ENCODE measurements at places on chromosomes 2 and 18.

DNA sequence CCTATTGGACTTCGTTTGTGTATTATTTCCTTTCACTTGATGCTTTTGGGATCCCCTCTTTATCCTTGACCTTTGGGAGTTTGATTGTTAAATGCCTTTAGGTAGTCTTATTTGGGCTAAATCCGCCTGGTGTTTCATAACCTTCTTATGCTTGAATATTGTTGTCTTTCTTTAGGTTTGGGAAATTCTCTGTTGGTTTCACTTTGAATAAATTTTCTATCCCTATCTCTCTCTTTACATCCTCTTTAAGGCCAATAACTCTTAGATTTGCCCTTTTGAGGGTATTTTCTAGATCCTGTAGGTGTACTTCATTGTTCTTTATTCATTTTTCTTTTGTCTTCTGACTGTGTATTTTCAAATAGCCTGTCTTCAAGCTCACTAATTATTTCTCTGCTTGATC lies 354.7 kb downstream of the PARD3B start:
- no peak for DNase-seq

- DNase-seq: no peak
Measured at GRCh38 chr18:9711361-9712129, 3.4 kb downstream of the RAB31 start.

GRCh38 chr2:20541651-20542050 lies 94.8 kb downstream of the RHOB start:
- no peak for DNase-seq

GRCh38 chr2:176461809-176462670 lies 192.8 kb downstream of the MTX2 start:
- DNase-seq: no peak

DNA sequence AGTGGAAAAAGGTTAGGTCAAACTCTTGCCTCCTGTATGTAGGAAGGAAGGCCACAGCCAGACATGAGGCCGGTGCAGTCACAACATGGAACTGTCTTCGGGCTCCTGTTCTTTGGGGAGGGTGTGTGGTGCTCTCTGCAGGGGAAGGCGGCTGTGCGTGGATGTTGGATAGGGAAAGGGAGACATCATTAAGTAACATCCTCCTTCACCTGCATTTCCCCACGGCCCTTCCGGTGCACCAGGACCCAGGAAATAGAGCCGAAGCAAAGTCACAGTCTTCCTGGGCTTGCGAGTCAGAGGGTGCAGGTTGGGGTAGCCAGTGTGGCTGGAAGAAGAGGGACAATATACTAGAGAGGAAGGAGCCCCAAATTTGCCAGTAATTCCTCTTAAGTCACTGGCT lies 78.9 kb upstream of the SMAD7 start:
- no peak for DNase-seq

- no peak for DNase-seq
Measured at GRCh38 chr18:3084206-3084605, 71.3 kb upstream of the LPIN2 start.

DNA sequence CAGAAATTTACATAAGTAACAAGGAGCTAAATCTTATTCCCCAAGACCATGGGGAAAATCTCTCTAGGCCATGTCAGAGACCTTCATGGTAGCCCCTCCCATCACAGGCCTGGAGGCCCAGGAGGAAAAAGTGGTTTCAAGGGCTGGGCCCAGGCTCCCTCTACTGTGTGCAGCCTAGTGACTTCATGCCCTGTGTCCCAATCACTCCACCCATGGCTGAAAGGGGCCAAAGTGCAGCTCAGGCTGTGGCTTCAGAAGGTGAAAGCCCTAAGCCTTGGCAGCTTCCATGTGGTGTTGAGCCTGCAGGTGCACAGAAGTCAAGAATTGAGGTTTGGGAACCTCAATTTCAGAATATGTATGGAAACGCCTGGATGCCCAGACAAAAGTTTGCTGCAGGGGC lies 1612.7 kb upstream of the SLC39A10 start:
- no peak for DNase-seq

GRCh38 chr2:175233135-175233719 lies 51.7 kb upstream of the ATP5MC3 start:
- no peak for DNase-seq

GRCh38 chr2:54626884-54627283 lies 96.6 kb upstream of the EML6 start:
- DNase-seq: no peak

- DNase-seq: no peak
Measured at GRCh38 chr2:28448793-28449100, 47.1 kb upstream of the PLB1 start.

DNA sequence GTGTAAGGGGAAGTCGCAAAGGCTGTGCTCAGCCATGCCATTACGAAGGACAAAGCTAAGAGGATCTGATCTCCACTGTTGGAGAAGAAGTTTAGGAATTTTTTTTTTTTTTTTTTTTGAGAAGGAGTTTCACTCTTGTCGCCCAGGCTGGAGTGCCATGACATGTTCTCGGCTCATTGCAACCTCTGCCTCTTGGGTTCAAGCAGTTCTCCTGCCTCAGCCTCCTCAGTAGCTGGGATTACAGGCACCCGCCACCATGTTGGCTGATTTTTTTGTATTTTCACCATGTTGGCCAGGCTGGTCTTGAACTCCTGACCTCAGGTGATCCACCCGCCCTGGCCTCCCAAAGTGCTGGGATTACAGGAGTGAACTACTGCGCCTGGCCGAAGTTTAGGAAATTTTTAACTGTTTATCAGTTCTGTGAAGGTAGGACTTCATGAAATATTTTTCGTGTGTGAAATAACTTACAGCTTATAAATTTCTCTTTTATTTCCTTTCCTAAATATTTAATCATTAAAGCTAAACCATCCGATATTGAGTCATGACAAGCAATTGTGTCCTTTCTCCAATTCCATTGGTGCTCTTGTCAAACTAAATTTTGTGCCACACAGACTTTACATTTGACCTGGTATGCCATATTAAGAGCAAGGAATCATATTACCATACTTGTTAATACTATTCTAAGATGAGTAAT lies 22.2 kb downstream of the DDX1 start:
- DNase-seq: no peak

GRCh38 chr18:76233876-76234675 lies 261.0 kb downstream of the ZNF516 start:
- no peak for DNase-seq

GRCh38 chr2:165594231-165594934 lies 124.9 kb downstream of the CSRNP3 start:
- no peak for DNase-seq

DNA sequence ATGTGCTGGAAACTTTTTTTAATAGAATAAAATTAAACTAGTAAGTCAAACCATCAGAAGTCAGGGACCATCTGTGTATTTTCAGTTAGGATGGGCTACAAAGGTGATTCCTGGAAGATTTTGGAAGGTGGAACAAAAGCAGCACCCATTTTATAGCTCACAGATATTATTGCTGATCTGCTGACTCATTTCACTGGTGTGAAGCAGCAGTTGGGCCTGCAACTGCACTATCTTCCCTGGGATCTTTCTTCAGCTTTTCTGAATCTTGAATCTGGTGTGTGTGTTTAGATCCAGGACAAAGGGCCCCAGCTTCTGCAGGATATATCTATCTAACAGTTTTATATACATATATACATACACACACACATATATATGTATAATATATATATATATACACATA lies 35.6 kb upstream of the BCL11A start:
- DNase-seq: no peak

- DNase-seq: no peak
Measured at GRCh38 chr2:178946494-178946893, 103.4 kb downstream of the CCDC141 start.

DNA sequence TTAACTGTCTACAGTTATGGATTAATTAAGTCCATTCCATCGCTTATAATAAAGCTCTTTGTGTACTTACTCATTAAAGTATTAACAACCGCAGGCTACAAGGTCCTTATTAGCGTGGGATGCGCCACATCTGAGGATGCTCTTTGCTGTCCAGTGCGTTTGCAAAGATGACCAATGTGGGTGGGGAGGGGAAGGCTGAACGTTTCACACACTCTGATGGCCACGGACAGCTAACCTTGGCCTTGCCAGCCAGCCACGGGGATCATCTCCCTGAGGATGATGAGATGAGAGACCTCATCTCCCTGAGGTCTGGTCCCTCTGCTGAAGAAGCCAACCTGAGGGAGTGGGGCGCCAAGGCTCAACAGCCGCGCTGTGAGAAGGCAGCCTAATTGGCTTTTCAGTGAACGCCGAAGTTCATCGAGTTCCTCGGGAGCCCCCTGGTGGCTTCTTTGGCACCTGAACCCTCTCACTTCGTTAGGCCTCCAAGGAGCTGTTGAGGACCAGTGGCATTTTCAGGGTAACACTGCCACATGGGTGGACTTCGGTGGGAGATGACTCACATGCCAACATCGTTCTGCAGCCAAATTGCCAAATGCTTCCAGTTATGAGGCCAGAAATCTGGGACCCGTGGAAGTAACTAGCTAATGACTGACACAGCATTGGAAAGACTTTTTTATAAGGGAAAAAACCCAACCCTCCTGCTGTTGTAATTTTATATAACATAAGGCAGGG lies 69.3 kb upstream of the SEC11C start:
- DNase-seq: peak; percentile 63

- DNase-seq: no peak
Measured at GRCh38 chr2:51795248-51795888, 763.4 kb upstream of the NRXN1 start.

GRCh38 chr2:8418721-8419120 lies 263.1 kb upstream of the ID2 start:
- DNase-seq: no peak

- no peak for DNase-seq
Measured at GRCh38 chr2:64311191-64311910, 142.6 kb upstream of the LGALSL start.

- no peak for DNase-seq
Measured at GRCh38 chr2:214050731-214051130, 360.1 kb upstream of the VWC2L start.

GRCh38 chr18:9792565-9793245 lies 84.6 kb downstream of the RAB31 start:
- no peak for DNase-seq

GRCh38 chr2:151033271-151034248 lies 228.1 kb downstream of the RBM43 start:
- no peak for DNase-seq

DNA sequence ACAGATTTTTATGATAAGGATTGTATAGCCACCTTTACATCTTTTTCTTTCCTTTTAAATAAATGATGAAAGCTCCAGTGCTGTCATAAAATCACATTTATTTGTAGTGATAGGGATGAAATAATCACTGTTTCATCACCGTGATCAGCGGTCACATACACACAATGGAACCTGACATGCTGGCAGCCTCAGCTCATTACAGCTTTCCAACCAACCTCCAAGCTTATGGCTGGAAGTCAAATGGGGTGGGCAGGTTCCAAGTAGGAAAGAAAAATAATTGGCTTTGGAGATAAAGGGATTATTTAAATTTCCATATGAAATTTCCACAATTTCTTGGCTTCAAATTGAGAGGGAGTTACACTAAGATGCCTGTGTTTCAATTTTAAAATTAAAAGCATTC lies 251.3 kb downstream of the PLCL1 start:
- no peak for DNase-seq

- DNase-seq: no peak
Measured at GRCh38 chr2:238025741-238026360, 35.0 kb upstream of the SCLY start.

- DNase-seq: no peak
Measured at GRCh38 chr2:174699993-174700766, 64.1 kb downstream of the CHRNA1 start.

DNA sequence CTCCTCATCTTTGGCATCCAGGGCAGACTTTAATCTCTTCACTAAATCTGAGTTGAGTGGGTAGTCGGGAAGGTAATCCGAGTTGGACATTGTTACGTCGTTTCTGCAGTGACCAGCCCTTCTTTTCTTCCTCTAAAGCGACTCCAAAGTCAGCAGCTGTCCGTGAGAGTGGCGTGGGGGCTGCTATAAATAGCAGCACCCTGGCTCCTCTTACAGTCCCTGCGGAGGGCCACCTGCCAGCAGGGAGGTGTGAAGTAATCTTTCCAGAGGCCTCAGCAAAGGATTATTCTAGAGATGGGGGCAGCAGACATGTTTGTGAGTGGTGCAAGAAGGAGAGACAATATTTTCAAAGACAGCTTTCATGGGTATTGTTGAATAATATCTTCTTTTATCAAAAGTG lies at the start of gene ASB18:
Gene ASB18 (minus strand): TSS at position 151 of the 400 bp plus-strand sequence. CDS start 61 bp downstream, at position 90.
- DNase-seq: no peak

DNA sequence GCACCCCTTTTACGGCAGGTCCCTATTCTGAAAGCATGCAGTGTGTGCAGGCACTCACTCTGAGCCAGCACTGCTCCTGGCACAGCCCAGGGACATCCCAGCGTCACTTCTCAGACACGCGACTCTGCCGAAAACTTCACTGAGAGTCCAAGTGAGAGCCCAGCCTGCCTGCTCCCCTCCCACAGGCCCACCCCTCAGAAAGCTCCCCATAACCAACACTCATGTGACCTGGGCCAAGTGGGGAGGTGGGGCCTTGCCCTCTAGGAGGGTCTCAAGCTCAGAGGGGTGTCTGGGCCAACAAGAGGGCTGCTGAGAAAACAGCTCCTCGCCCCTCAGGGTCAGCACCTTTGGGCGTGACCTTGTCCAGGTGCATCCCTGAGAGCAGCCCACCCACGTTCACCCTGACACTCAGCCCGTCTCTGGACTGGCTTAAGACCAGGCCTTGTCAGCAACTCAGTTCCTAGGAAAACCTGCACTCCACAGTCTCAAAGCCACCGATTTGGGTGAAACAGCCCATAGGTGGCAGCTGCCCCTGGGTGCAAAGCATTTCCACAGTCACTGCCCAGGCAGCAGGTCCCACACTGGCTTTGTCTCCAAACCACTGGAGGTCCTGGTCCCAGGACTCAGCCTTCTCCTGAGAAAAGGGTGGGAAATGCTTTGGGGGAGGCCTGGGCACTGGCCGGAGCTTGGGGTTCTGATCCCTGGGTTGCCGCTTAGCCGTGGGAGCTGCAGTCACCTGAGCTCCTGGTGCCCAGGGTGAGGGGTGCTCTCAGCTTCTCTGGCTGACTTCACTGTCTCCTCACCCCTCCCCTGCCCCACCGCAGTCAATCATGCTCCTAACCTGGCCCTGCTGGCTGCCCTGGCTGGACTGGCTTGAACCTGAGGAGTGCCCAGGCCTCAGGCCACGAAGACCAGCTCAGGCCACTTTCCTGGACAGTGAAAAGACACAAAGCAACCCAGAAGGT lies 209.6 kb downstream of the HDAC4 start:
- no peak for DNase-seq

GRCh38 chr2:80968450-80968849 lies 663.9 kb upstream of the LRRTM1 start:
- no peak for DNase-seq

DNA sequence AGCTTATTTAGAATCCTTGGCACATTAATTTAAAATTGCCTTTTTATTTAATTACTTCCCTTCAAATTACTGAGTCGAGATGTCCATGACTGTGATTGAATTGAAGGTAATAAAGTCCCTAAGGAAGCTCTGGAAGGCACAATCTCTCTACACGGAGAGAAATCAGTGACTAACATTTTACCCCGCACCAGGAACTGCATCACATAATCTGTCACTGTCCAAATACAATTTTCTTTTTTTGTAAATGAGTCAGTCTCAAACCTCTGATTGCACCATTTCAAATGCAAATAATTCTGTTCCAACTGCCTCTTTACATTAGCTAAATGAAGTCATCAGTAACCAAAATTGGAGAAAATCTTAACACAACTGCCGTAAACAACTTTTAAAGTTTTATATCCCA lies 311.9 kb downstream of the CCDC178 start:
- DNase-seq: no peak
